ENCODE measurements at places on chromosomes 5 and 9.
A peak's percentile ranks its signal among the peaks of the same experiment; 100 is the strongest.

DNA sequence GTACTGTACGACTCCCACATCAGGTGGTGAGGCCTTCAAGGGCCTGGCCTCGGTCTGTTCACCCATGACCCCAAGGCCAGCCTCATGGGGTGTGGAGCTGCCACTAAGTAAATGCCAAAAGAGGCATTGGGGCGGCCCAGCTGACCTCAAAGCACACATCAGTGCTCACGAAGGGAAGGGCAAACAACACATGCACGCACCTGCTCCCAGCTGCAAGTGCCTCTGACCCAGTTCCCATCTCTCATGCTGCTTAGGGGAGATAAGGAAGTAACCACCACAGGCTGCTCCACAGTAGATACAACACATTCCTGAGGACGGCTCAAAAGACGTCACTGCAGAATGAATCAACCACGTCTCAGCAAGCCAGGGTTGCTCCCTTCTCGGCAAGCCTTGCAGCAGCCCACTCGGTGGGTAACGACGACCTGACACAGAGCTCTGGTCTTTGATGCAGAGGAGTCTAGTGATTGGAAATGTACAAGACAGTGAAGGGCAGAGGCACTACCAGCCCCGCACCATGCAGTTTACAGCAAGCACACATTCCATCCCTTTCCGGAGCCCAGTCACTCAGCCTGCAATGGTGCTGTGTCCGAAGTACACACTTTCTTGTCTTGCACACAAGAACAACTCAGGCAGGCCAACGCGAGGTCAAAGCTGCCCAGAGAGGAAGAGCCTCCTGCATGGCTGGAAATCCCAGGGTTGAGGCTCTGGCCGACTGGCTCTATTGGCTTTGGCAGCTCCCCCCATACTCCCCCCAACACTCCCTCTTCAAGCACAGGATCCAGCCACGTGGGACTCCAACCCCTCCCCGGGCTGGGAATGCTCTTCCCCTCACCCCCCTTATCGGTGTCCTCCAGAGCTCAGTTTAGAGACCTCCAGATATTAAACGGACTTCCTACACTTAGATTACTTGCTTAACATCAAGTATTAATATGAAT, 31.8 kb downstream of the FABP6 start:
- DNase-seq = no peak

GRCh38 chr5:159198063-159199036, 11.0 kb downstream of the RNF145 start:
- DNase-seq = no peak

GRCh38 chr9:5608298-5609225, 20.3 kb upstream of the RIC1 start:
- DNase-seq = no peak

DNA sequence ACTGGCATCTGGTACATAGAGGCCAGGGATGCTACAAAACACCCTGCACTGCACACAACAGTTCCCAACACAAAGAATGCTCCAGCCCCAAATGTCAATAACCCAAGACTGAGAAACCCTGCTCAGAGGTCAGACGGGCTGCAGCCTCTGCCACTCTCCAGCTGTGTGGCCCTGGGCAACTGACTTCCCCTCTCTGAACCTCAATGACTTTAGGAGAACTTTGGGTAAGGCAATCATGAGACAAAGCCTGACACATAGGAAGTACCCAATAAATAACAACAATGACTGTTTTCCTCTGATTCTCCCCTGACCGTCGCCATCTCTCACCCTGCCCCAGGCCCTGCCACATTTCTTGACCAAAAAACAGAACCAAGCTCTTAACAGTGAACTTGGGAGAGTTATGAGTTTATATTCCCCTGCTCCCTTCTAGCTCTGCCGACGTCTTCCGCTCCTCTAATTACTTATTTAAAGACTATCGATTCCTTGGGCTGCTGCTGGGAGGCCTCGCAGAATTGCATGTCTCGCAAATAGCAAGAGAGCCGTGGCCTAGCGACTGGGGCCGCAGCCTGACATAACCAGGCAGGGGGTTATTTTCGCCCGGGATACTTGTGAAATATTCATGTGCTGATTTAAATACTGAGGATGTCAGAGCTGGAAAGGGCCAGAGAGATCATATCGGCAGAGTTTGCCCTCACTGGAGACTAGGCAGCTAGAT, 24.5 kb upstream of the CRB2 start:
- DNase-seq = no peak

- peak; percentile 51 for DNase-seq
Observed at GRCh38 chr5:154901276-154901675, 36.7 kb downstream of the GEMIN5 start.

GRCh38 chr5:56037531-56038010, 42.8 kb upstream of the IL6ST start:
- no peak for DNase-seq

GRCh38 chr9:69462394-69462793, 137.4 kb downstream of the ENTREP1 start:
- DNase-seq = no peak

GRCh38 chr9:21991072-21991959, 2.9 kb downstream of the CDKN2A start:
- DNase-seq = no peak

- peak; percentile 85 for DNase-seq
Observed at GRCh38 chr9:14271093-14271673, 42.8 kb downstream of the NFIB start.

DNA sequence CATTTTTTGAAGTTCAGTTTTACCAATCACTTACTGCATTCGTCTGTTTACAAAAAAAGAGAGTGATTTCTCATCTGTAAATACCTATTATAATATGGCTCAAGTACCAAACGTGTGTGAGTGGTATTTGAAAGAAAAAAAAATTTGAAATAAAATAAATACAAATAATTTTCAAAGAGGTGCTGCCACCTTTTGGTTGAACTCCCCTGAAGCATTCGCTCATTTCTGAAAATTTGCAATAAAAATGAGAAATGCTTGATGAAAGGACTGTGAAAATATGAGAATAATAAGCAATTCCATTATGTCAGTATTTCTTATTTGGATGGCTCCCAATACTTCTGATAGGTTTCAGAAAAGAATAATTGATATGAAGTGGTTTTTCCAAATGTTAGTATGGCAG, 409.9 kb downstream of the CTNND2 start:
- DNase-seq = no peak

DNA sequence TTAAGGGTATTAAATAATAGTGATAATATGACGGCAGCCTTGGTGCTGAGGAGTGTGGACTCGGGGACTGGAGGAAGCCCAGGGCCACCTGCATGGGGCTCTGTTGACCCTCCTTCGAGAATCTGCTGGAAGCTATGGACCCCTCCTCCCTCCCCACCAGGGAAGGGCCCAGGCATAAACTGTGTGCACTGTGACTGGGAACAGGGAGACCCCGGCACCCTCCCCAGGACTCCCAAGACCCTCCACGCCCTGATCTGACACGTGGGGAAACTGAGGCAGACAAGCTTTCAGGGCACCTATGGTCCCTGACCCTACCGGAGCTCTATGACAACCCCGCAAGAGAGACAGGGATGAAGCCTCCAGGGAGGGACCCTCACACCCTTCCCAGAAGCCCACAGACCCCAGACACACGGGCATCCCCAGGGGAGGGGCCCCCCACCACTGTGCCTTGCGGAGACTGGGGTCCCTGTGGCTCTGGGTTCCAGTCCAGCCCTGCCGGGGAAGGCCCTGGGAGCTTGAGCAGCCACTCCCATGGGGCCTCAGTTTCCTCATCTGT, 6.5 kb upstream of the EGFL7 start:
- no peak for DNase-seq

DNA sequence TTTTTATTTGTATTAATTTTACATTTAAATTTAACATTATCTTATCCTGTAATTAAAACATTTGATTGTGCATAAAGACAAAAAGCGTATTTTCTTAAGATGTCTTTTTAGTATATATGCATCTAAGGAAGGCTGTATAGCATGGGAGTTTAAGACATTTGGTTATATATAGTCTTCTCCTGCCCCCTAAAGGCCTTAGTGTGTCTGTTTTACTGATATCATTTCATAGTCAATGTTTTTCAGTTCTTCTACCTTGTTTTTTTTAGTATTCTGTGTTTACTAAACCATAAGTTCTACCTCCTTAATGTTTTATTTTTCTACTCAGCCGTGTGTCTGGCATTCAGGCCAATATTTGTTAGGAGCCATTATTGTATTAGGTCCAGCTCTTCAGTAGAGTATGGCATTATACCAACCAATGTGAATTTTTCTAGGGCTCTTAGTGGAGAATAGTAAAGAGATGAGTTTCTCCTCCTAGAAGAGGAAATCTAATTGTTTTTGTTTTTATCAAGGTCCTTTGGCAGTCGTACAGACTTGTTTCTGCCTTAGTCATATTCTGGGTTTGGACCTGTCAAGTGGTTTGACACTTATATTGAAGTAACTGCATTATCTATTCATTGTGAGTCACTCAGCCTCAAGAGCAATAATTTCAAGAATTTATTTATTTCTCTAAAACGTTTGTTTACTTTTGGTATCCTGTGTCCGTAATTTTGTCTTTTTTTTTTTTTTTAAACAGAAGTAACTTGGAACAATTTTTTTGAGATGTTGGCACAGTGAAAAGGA, 74.8 kb downstream of the SLF1 start:
- peak; percentile 74 for DNase-seq

DNA sequence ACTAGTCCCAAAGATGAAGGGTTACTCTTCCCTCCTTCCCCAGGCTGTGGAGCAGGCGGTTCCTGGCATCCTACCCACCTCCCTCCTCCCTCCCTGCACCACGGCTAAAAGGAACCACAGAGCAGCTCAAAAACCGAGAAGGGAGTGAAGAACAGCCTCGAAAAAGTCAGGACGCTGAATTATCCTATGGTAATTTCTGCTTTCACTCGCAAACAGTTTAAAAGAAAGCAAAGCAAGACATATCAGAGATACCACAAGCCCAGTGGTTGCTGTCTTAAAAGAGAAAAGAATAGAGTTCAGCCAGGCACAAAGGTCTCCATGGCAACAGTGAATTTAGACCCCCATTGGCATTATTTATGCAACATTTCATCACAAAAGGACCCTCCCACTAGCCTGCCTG, 315.4 kb downstream of the CTNND2 start:
- DNase-seq = no peak

DNA sequence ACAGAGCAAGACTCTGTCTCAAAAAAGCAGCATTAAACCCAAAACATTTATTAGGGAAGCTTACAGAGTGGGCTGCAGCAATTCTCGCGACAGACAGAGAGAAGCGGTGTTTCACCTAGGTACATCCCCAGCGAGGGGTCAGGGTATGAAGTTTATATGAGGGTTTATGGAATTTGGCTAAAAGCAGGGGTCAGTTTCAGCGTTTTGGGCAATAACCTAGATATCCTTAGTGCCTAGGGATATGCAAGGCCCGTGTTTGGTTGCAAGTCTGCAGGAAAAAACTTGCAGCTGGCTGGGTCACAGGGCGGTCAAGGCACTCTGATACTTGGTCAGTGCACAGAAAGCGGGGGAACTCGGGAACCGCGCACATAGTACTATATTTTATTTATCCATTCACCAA, 649 bp upstream of the GLE1 start:
- DNase-seq = no peak

DNA sequence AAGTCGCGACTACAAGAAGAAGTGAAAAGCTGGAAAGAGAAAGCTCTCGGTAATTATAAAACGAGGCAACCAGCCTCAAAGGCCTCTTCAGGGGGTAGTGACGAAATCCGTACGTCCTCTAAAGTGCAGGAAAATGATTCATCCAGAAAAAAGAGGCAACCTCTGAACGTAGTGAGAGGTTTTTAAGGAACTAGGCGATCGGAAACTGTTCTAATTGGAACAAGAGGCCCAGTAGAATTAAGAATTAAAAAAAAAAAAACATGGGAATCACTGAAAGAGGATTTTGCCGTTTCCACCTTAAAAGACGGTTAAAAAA, 1.0 kb downstream of the CSNK1A1 start:
- DNase-seq = peak; percentile 36

GRCh38 chr5:179254638-179255271, 90.5 kb downstream of the ADAMTS2 start:
- DNase-seq = no peak

- DNase-seq = no peak
Observed at GRCh38 chr5:31378838-31379237, 153.1 kb downstream of the DROSHA start.

DNA sequence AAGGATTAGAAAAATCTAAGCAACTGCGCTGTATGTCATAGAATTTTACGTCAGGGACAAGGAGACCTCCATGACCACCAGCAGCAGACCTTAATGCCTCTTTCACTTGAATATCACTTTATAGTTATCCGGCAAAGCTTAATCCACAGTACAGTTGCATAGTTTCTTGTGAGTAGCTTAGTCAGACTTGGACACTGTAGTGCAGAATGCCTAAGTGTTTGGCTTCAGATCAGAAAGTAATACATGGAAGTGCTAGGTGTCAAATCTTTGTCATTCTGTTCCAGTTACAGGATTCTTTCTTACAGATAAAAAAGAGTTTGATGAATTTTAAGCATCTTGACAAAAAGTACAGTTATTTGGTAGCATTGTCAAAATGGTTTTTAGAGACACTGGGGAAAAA, 239.9 kb upstream of the PAPPA start:
- DNase-seq = peak; percentile 29

DNA sequence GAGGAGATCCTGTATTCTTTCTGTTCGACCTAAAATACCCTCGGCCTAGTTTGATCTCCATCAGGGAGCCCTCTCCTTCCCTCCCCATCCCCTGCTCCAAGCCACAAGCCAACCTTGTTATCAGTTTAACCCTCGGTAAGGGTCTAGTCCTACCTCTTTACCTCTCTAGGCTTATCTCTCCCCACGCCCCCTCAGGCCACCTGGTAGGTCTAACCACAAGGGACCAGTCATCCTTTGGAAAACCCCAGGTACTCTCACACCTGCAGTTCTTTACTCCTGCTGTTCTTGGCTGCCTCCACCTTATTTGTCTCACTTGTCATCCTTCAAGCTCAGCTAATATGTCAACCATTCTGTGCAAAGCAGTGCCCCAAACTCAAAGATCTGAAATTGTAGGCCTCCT, 78.7 kb downstream of the RAD23B start:
- no peak for DNase-seq

GRCh38 chr5:127772531-127772930, 69.3 kb downstream of the CCDC192 start:
- DNase-seq = no peak

- DNase-seq = no peak
Observed at GRCh38 chr5:9020996-9021395, 524.9 kb downstream of the SEMA5A start.

DNA sequence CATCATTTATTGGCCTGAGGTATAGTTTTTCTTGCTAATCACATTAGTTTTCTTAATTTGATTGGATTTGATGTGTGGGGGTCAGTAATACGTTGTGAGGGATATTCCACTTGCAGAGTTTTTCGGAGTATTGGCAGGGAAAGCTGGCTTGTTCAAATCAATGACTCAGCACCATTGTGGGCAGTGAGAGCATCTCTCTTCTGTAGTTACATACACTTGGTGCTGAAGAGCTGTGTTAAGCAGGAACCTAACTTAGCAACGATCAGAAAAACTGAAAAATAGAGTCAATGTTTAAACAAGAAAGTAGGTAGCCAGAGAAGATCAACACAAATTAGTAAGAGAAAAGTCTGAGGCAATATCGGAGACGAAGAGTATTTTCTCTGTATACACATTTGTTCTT, 344.6 kb upstream of the EDIL3 start:
- DNase-seq = no peak

GRCh38 chr9:19650312-19650711, 138.5 kb downstream of the SLC24A2 start:
- DNase-seq = no peak
